Hair follicle dermal papilla cell (primary cell): ENCODE measurements at places on chromosomes 11 and 22. TPM values are rescaled to one million over a fixed set of nuclear protein-coding genes. Genes with fewer than 3 reads are reported as not detected.

MAJIN gene
- total RNA-seq: not detected in 2 replicates

ENDOD1 gene
- total RNA-seq: 25.5 and 25.7 TPM in 2 replicates

PPFIA1 gene
- total RNA-seq: 51.2 and 53.2 TPM in 2 replicates

ELF5 gene
- total RNA-seq: not detected in 2 replicates

TH gene
- 1.2 and 4.9 TPM in 2 replicates for total RNA-seq

HPX gene
- total RNA-seq: 1.2 and 2.1 TPM in 2 replicates

SLC36A4 gene
- 21.3 and 21.7 TPM in 2 replicates for total RNA-seq

CD248 gene
- 172 and 174 TPM in 2 replicates for total RNA-seq

CCDC85B gene
- 42.7 and 47.2 TPM in 2 replicates for total RNA-seq
